Stimulated activated effector memory CD8-positive, alpha-beta T cell treated with anti-CD3 and anti-CD28 coated beads, Interleukin-12 subunit alpha, Interleukin-12 subunit beta, amount 100 ng/mL, for 72 hours (primary cell): ENCODE measurements at places on chromosomes 7 and 10.

- DNase-seq: no peak
Measured at GRCh38 chr7:68280931-68281330, 1284.3 kb downstream of the TYW1 start.

- no peak for DNase-seq
Measured at GRCh38 chr10:59176241-59177030, at the start of gene PHYHIPL. PHYHIPL (plus strand) TSS chr10:59176643; CDS start chr10:59176854, 211 bp downstream.

GRCh38 chr10:92844746-92845145 lies 3.6 kb upstream of the EXOC6 start:
- no peak for DNase-seq

DNA sequence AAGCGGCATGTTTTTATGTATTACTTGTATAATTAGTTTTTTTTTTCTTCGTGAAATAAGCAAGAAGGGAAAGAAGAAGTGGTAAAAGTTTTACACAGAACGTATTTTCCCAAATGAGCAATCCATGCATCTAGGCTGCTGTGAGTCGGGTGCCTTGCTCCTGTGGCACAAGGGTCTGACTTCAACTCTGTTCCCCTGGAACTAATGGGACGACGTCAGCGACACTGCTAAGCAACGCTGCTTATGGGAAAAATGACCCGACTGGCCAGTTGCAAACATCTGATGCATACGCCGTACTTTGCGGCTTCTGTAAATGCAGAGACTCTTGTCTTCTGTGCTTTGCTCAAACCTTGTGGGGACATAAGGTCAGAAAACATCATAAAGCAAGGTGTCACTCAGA lies 66.3 kb downstream of the MPP7 start:
- no peak for DNase-seq

DNA sequence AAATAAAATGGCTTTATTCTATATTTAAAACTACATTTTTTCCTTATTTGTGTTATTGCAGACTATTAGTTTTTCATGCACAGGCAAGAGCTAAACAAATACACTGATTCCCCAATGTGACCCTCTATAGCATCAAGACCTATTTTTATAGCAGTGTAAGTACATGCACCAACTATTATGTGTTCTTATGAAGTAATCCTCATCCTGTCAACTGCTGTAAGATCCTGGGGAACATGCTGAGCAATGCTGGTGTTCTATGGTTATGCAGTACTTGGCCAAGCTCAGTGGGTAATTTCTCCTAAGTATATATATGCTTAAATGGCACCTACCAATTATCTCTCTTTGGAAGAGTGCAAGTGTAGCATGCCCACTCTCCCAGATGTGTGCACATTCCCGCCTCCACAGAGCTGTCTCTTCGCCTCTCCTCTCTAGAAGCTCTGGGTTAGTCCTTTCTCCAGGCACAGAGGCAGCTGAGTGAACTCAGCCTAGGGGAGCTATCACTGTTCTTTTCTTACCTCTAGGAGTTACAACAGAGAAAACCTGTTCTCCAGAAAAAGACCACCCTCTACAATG lies 428.8 kb downstream of the KCNMA1 start:
- no peak for DNase-seq

DNA sequence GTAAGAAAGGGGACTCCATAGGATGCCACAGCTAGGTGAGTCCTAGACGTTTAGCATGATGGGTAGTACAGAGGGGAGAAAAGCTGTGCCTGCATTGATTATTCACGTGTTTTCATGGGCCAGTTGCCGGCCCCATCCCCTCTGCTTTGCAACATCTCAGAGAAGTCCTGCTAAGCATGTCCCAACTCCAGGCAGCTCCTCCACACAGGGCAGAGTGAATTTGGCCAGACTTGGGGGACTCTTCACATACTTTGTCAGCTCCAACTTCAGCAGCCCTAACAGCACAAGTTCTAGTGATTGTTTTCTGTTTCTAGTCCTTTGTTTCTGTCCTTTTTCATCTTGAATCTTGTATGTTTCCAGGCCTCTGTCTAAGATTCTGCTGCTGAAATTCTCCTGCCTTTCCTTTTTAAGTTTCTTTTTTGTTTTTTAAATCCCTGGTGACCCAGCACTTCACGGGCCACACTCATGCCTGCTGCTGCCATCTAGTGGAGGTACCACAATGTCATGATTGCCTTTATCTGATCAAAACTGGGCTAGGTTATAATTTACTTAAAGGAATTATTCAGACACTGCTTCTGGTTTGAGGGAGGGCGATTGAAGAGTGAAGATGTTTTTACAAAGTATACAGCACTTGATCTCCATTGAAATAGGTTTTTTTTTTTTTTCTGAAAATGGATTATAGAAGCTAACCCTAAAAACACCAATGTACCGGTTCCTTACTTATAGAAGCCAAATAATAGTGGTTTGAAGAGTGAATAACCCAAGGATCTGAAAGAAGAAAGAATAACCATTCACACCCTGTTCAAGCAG lies 276.9 kb downstream of the CSTF2T start:
- DNase-seq: peak; percentile 15

DNA sequence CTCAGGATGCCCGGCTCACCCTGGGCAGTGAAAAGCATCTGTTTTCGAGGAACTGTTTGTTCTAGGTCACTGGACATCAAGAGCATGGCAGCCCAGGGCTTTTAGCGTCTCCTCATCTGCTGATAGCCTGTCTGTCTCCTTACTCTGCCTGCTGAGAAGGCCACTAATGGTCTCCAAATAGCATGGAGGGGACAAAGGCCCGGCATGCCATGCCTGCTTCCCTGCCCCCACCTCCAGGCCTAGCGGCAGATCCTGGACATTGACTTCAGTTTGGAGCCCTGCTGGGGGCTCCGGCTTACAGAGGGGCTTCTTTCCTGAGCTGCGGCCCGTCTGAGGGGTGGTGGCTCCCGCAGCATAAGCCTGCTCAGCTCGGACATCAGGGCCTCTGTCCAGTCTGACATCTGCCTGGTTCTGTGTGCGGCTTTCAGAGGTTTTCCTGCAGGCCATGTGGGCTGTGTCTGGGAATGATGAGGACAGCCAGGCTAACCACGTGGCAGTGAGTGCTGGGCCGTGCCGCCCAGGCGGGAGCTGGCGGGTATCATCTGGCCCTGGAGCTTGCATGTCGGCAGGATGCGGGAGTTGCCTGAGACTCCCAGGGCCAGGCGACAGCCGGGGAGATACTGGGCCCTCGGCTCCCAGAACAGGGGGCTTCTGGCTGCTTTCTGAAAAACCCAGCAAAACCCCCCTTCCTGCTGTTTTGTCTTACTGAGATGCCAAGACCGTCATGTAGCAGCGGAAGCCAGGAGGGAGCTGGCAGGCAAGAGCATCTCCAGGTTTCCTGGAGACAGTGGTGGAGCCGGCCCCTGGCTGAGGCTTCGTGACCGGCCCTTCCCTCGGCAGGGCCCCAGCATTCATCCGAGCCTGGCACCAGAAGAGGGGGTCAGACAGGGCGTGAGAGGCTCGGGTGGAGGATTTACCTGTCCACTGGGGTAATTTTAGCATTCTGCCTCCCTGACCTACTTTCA lies 9.2 kb downstream of the PFKFB3 start:
- no peak for DNase-seq

DNA sequence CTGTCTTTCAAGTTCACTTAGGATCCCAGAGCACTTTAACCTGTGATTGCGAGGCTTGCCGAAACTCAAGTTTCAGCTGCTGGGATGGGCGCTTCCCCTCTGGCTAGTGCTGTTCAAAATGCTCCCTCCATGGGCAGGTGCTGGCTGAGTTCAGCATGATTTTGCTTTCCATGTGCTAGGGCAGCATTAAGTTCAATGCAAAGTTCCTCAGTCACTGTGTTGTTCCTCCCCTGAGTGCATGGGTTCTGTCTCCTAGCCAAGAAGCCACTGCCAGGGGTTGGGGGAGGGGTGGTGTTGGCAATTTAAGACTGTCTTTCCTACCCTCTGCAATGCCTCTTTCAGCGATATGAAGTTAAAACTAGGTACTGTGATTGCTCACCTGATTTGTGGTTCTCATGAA lies 56.5 kb upstream of the HELLS start:
- DNase-seq: no peak

DNA sequence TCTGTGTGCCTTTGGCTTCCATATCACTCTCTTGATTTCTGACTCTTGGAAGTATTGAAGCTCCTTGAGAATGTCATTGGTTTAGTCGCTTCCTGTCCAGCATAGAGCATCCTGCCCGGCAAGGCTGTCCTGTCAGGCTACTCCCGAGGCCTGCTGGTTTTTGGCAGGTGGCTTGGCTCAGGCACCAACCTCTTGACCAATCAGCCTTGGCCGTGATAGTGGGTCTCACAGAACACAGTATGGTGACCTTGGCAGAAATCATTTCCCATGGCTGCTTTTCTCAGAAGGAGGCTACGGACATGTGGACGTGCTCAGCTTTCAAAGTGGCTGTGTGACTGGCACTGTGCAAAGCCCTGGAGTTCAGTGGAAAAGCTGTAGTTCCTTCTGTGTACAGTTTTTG lies 516.9 kb downstream of the REEP3 start:
- DNase-seq: no peak

- DNase-seq: no peak
Measured at GRCh38 chr10:117720931-117721835, 178.6 kb downstream of the EMX2 start.

GRCh38 chr7:128192497-128193142 lies 48.5 kb upstream of the LEP start:
- no peak for DNase-seq

DNA sequence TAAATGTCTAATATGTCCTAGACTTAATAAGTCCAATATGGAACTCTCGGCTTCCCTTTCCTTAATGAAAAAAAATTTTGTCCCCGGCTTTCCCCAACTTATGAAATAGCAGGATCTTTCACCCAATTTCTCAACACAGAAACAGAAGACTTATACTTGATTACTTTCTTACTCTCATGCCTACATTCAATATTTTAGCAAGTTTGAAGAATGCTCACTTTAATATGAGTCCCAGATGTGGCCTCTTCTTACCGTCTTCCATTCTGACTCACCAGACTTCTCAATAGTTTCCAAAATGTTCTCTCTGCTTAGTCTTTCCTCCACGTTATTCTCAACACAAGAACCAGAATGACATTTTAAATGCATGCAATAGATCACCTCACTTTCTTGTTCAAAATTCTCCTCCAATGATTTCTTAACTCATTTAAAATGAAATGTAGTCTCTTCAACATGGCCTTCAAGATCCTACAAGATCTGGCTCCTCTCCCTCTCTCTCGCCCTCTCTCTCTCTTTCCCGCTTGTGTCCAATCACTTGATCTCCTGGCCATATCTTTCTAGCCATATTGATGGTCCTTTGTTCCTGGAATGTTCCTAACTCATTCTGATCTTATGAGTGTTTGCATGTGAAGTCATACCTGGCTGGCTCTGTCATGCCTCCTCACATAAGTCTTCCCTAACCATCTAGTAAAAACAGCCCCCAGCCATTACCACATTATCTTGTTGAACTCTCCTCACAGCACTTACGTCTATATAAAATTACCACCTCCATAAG lies 119.7 kb upstream of the FAM3C start:
- no peak for DNase-seq

DNA sequence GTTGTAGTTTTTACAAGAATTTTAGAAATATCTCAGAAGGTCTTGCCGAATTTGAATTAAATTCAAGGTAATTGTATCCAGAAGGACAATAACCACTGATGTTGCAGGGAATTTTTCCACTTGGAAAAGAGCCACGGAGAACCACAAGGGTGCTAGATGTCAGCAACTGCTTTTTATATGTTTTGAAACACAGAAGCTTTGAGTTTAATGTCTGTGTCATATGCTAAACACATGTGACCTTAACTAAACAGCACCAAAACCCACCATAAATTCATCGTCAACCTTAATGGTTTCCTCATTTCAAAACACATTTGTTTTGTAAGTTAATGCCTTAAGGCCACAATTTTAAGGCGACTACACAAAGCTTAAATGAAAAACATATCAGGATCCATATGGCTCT lies 106.9 kb downstream of the COL28A1 start:
- DNase-seq: no peak

DNA sequence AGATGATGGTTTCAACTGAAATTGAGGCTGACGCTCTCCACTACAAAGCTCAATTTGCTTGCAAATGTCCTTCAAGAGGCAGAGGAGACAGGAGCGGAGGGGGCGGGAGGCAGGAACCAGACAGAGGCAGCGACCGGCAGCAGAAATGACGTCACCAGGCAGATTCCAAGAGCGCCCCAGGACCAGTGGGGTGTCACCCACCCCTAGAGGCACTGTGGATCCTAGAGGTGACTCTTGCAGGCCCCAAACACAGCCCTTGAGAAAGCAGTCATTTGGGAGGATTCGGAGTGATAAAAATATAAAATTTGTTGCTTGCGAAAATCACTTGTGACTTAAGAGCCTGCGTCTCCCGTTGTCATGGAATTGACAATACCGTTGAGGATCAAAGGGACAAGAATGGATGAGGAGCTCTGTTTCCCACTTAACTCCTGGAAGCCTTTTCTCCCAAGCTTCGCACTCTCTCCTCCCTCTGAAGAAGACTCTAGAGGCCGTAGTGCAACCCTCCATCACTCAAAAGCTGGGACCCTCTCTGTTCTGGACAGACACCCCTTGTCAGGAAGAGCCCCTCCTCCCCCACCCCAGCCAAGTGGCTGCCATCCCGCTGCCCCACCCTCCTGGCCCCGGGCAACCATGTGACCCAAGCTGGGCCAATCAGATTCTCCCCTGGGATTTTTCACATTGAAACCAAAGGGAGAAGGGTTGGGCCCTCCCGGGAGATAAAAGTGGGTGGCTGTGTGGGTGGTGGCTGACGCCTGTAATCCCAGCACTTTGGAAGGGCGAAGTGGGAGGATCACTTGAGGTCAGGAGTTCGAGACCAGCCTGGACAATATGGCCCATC lies 16.3 kb upstream of the SLC29A4 start:
- no peak for DNase-seq
